ENCODE measurements at places on chromosomes 6 and 20.

DNA sequence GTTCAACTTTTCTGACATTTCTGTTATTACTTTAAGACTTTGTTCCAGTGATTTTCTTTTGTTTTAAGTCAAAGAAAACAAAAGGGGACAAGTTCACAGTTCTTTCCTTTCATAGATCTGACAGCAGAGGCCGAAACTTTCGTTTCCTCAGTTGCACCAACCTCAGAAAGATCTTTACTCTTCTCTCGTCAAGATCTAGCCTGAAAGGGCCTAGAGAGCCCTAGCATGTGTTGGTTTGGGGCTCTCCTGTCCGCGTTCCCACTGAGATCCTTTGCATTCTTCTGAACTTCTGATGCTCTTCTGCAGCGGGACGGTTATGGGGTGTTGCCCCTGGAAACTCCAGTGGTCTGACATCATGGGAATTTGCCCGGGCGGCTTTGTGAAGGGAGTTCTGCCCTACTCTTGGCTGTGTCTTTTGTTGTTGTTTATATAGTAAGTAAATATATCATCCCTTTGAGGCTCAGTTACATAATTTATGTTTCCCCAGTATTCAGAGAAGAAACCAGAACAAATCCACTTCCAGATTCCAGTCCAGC lies 129.1 kb downstream of the SASH1 start:
- DNase-seq, result peak; percentile 38

DNA sequence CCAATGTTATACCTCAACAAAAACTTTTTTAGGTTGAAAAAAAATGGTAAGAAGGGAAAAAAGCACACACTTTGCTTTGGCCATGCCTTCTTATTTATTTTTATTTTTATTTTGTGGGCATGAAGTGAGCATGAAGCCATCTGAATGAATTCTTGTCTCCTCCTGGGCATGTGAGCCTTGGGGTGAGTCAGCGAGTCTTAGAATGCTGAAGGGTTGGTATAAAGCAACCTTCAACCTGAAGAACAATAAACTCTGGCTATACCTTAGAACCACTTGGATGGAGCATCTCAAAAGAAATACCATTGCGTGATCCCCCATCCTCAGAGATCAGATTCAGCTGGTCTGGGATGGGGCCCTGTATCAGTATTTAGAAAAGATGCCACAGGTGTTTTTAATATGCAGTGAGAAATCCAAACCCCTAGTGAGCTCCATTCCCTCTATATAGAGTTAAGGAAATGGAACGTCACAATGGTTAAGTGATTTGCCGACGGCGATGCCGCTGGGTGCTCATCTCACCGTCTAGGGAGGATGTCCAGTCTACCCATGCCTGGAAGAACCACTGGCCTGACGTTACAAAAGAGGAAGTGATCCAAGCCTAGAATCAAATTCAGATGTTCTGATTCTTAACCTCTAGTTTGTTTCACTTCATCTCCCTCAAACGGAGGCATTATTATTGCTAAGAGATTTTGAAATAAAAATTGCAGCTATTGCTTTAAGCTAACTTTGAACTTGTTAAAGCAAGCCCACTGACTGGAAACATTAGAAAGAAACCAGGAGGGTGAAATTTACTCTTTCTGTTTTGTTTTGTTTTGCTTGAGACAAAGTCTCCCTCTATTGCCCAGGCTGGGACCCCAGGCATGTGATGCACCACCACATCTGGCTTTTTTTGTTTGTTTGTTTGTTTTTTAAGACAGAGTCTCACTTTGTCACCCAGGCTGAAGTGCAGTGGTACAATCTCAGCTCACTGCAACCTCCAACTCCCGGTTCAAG lies 67.1 kb downstream of the EDN1 start:
- peak; percentile 39 for DNase-seq

GRCh38 chr6:12113190-12113577 lies 101.1 kb downstream of the HIVEP1 start:
- peak; percentile 76 for DNase-seq

- no peak for DNase-seq
Measured at GRCh38 chr20:25321262-25321831, 69.3 kb downstream of the ABHD12 start.

DNA sequence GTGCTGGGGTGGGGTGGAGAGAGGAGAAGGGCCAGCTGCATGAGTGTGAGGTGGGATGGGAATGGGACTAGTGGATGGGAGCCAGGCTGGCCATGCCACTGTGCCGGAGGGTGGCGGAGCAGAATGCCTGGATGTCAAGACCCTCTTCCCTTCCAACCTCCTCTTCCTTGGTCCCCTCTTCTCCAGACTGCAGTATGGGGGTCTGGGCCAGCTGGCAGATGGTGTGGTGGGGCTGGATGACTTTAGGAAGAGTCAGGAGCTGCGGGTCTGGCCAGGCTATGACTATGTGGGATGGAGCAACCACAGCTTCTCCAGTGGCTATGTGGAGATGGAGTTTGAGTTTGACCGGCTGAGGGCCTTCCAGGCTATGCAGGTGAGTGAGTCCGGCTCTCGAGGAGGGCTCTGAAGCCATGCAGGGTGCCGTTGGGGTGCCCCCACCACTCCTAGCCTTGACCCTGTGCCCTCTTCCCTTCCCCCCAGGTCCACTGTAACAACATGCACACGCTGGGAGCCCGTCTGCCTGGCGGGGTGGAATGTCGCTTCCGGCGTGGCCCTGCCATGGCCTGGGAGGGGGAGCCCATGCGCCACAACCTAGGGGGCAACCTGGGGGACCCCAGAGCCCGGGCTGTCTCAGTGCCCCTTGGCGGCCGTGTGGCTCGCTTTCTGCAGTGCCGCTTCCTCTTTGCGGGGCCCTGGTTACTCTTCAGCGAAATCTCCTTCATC lies 7.7 kb downstream of the DDR1 start:
- DNase-seq, result no peak

GRCh38 chr6:142686507-142686887 lies 258.5 kb downstream of the HIVEP2 start:
- no peak for DNase-seq

- no peak for DNase-seq
Measured at GRCh38 chr6:27836141-27836782, 75.9 kb downstream of the OR2B2 start.
